ENCODE measurements at places on chromosomes 7 and 10.

DNA sequence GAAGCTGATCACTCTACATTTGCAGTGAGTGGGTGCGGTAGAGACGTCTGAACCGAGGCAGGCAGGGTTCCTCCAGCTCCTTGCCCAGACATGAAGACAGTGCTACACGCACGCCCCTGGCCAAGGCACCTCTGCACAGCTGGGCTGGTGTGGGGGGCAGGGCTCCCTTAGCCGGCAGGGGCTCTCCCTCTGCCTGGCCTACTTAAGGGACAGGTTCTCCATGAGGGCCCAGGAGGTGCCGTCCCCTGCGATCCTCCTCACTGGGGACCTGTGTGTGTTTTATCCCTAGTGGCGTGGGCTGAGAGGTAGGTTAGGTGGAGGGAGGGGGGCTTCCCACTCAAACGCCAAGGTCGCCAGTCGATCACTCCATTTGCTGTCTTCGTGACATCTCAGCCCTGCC, 35.3 kb downstream of the IL15RA start:
- DNase-seq, result no peak

- no peak for DNase-seq
Observed at GRCh38 chr7:29105752-29106668, 40.3 kb downstream of the CPVL start.

DNA sequence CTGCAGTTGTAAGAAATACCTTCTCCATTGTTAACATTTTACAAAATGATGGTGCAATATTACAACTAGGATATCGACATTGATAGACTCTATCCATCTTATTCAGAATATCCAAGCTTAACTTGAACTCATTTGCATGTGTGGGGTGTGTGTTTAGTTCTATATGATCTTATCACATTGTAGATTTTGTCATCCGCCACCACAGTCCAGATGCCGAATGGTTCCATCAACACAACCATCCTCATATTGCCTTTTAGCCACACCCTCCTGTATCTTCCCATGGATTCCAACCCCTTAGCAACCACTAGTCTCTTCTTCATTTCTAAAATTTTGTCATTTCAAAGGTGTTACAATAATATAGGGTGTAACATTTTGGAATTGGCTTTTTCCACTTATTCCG, 452.9 kb upstream of the AKR1E2 start:
- DNase-seq, result no peak

DNA sequence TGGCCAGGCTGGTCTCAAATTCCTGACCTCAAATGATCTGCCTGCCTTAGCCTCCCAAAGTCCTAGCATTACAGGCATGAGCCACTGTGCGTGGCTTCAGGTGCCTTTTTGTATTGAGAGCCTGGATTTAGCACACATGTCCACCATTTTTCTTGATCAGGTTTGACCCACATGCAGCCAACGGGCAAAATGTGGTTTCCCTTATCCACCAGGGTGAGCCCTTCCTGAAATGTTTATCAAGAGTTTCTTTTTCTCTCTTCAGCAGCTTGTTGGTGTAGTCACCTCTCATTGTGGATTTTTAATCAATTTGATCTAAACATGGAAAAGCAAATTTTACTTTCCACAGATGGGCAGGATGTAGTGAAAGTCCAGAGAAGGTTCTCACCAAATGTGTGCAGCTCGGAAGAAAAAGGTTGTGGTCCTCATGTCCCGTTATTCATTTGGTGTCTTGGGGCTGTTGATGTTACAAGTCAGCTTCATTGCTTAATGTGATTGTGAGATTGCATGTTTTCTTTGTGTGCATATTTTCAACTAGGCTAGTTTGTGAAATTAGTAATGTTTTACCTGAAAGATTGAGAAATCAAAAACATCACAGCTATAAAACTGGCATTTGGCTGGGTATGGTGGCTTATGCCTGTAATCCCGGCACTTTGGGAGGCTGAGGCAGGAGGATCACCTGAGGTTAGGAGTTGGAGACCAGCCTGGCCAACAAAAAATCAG, 28.9 kb downstream of the GUSB start:
- no peak for DNase-seq

GRCh38 chr10:105328503-105329133, 687.5 kb downstream of the SORCS3 start:
- no peak for DNase-seq

- no peak for DNase-seq
Observed at GRCh38 chr7:56483861-56484550, 367.8 kb upstream of the NUPR2 start.

GRCh38 chr7:73647725-73648592, 19.7 kb upstream of the VPS37D start:
- no peak for DNase-seq

DNA sequence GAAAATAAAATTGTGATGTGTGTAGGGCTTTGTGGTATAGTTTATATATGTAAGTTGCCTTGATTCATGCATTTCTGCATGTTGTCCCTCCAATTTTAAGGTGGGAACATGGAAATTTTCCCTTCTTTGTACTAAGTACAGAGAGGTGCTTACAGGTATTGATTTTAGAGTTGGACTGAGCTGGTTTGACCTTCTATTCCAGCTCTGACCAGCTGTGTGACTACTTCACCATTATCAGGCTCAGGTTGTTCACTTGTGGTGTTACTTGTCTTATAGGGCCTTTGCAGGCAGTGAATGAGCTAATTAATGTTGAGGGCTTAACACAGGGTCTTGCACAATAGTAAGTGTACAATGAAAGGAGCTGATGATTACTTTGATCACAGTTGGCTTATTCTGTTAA, 16.3 kb downstream of the ZNF804B start:
- DNase-seq, result no peak

DNA sequence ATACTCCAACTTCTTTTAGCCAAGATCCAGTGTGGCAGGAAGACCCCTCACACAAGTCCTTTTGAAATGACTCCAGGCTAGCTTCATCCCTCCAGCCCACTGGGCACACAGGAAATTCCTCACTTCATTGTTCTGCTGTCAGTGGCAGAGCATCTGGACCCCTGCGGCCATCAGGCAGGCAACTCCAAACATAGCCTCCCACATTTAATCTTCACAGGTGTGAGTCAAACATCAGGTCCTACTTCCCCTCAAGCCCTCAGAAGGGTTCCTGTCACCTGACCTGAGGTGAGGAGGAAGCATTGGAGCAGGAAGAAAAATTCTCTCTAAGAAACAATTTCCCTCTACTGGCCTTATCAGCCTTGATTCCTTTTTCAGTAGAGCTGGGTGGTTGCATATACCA, 51.1 kb upstream of the C1GALT1 start:
- DNase-seq, result no peak

DNA sequence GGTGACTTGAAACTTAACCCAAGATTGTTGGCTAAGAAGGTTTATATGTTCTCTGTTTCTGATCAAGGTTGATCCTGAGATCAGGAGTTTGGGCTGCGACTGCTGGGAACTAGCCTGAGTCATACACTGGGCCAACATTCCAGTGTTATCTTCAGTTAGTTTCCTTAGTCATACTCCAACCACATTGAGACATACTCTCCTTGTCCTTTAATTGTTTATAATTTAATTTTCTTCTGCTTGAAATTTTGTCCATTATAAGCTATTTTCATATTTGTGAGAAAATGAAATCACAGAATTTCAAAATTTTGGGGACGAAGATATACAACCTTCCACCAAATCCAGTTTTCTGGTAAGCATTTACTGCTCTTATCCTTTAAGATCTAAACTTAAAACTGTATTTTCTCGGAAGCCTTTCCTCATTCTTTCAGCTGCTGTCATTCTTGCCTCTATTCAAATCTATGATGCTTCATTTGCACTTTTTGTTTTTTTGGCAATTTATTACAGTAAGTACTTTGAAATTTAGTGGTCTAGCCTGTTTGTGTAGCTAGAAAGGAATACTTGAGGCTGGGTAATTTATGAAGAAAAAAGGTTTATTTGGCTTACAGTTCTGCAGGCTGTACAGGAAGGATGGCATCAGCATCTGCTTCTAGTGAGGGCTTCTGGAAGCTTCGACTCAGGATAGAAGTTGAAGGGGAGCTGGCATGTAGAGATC, 63.4 kb upstream of the POT1 start:
- DNase-seq, result no peak

DNA sequence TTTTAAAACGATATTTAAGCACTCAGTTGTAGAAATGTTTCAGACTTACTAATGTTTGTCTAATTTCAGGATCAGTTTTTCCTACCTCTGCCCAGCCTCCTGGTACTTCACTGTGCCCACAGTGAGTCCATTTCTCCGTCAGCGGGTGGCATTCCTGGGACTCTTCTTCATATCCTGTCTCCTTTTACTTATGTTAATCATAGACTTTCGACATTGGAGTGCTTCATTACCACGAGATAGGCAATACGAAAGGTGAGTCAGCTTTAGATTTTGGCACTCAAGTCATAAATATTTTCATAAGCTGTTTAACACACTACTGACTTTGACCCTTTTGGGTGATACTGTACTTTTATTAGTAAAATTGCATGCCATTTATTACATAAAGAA, 2.1 kb downstream of the ENTPD7 start:
- DNase-seq, result no peak

GRCh38 chr7:139588632-139589031, 65.1 kb downstream of the CLEC2L start:
- DNase-seq, result no peak

- DNase-seq, result no peak
Observed at GRCh38 chr10:88131511-88132139, 268.2 kb downstream of the PTEN start.

GRCh38 chr7:150415161-150416153, 35.0 kb upstream of the GIMAP8 start:
- DNase-seq, result no peak

GRCh38 chr7:36082910-36083309, 70.1 kb upstream of the EEPD1 start:
- no peak for DNase-seq

DNA sequence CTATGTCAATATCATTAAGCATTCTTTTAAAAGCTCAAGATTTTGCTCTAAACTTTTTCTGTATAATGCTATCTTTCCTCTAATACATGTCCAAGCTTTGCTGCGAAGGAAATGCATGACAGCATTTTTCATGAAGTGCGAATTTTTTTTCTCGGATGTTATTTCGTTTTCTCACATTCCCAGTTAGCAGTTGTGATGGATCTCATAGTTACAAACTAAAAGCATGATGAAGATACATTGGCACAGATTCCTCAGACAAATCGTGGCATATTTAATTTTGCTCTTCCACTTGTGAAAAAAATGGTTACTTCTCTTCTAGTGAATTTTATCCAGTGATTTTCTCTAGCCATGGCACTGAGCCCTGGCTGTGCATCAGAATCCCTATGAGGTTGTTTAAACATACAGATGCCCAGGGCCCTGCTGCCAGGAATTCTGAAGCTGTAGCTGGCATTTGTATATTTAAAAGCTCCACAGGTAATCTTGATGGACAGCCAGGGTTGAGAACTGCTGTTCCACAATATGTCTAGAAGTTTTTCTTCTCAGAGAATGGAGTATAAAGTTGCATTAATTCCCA, 299.8 kb upstream of the NEBL start:
- no peak for DNase-seq

DNA sequence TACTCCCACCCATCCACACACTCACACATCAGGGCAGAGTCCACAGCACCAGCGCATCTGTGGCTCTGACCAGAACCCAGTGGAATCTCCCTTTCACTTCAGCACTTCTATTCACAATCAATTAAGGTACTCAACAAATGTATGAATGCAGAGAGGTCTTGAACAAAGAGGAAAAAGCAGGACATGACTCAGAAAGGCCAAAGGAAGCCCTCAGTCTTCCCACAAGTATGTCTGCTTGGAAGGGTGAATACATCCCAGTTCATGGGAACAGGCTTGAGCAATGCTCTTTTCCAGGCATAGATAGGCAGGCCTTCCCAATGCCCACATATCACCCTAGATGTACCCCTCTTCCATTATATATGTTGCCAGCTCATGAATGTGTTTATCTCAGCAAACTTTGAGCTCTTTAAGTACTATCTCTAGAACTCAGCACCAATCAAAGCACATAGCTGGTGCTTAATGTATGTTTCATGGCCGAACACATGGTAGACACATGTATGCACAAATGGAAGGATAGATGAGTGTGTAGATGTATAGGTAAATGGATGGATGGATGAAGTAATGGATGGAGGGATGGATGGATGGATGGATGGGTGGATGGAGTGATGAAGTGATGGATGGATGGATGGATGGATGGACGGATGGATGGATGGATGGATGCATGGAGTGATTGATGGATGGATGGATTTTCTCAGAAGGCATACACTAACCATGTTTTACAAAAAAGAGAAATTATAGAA, 507.6 kb downstream of the GRID1 start:
- no peak for DNase-seq

GRCh38 chr7:73703757-73704639, 15.5 kb downstream of the STX1A start:
- no peak for DNase-seq

DNA sequence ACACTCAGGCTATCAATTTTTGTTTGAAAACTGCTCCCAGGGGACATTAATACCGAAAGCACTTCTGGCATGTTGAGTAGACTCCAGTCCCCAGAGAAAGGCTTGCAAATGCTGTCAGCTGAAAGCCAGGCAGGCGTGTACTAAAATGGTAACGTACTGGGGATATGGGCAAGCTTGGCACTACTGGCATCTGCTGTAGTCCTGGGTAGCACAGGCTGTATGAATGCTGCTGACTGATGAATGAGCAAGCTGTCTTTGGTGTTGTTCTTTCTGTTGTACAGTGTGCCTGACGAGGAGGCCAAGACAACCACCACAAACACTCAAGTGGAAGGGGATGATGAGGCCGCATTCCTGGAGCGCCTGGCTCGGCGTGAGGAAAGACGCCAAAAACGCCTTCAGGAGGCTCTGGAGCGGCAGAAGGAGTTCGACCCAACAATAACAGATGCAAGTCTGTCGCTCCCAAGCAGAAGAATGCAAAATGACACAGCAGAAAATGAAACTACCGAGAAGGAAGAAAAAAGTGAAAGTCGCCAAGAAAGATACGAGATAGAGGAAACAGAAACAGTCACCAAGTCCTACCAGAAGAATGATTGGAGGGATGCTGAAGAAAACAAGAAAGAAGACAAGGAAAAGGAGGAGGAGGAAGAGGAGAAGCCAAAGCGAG, 53.5 kb upstream of the AGBL3 start:
- DNase-seq, result no peak

DNA sequence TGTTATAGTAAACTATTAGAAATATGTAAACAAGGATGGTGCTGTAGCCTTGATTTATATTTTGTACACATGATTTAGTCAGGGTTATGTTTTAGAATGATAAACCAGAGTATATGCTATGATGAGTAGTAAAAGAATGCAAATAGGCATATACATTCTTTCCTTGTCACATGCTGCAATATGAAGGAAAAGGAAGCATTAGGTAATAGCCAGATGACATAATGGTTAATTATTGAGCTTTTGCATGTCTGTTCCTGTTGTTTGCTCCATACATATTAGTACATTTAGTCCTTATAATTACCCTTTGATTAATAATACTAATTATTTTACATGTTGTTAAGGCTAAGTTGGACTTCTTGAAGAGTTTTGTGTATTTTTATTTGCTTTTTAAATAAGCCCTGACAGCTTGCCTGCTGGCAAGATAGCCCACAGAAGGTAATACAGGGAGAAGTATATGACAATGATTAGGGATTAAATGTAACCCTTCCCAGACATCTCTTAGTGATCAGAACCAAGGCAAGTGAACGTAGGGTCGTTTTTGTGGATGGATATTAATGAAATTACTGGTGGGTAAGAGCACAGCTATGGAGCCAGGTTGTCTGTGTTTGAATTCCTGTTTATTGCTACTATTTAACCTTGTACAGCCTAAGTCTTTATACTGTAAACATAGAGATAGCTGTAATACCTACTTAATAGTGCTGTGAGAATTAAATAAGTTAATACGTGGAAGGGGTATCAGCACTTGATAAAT, 68.4 kb downstream of the PHTF2 start:
- no peak for DNase-seq

Data from stimulated activated CD8-positive, alpha-beta memory T cell treated with anti-CD3 and anti-CD28 coated beads, Interleukin-2, amount 100 ng/mL, for 1 hour (primary cell).